ENCODE measurements at places on chromosomes 6 and 20.

- DNase-seq: no peak
Measured at GRCh38 chr6:37559501-37559900, 59.8 kb upstream of the CCDC167 start.

DNA sequence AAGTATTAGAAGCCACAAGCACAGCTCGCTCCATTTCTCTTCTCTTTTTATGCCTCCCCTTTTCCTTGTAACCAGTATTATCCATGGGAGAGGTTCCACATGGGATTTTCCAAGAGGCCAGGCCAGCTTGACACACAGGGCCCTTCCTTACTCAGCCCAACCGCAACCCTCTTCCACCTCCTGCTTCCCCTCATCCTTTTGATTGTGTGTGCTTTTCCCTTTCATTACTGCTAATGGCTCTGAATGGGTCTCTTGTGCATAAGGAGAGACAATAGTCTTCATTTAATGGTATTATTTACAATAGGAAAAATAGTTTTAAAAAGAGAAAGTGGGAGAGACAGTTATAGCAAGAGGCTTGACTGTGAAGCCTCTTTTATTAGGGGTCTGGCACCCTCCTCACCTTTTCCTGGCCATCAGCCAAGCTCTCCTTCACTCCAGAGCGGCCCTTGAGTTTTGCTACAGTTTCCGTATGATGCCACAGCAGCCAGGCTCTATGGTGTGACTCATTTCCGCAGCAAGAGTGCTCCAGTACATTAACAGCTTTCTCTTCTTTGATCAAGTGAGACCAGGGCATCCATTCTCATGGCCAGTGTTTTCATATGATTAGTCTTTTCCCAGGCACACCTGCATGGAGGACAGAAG lies 579.5 kb downstream of the TFAP2B start:
- DNase-seq: no peak

DNA sequence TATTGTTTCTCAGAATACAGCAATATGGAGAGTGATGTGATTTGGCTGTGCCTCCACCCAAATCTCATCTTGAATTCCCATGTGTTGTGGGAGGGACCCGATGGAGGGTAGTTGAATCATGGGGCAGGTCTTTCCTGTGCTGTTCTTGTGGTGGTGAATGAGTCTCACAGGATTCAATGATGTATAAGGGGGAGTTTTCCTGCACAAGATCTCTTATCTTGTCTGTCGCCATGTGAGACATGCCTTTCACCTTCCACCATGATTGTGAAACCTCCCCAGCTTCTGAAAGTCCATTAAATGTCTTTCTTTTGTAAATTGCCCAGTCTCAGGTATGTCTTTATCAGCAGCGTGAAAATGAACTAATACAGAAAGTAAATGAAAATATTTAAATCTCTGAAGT lies 234.8 kb upstream of the TENT5A start:
- no peak for DNase-seq

GRCh38 chr6:149201068-149201655 lies 116.3 kb upstream of the TAB2 start:
- DNase-seq: no peak

DNA sequence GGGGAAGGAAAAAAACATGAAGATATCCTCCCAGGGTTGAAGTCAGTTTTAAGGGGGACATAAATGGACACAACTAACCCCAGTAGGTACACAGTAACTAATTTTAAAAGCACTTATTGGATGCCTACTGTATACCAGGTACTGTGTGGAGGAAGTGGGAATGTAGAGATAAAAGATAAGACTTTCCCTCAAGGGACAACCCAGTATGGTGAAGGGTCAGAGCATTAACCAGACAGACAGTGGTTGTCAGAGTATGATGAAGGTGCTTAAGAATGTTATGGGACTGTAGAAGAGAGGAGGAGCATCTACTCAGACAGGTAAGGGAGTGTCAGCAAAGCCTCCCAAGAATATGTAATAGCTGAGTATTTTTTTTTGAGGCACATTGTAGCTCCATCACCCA lies 906 bp downstream of the ABCF1 start:
- no peak for DNase-seq

GRCh38 chr6:7138046-7138531 lies 30.3 kb downstream of the RREB1 start:
- DNase-seq: no peak

- DNase-seq: no peak
Measured at GRCh38 chr6:128554302-128554701, 33.9 kb upstream of the PTPRK start.

DNA sequence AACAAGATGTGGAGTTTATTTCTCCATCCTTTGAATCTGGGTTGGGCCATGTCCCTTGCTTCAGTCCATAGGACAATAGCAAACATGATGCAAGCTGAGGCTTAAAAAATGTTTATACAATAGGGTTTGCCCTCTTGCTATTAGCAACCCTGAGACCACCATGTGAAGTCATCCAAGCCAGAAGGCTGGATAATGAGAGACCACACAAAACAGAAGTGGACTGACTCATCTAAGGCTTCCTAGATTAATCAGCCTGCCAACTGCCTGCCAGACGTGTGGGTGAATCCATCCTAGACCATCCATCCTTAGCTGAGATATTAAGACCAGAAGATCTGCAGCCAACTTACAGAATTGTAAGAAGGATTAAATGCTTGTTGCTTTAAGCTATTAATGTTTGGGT lies 38.1 kb upstream of the ISM1 start:
- DNase-seq: no peak

GRCh38 chr6:15447546-15448267 lies 201.8 kb downstream of the JARID2 start:
- DNase-seq: no peak

GRCh38 chr6:37516076-37516919 lies 16.6 kb upstream of the CCDC167 start:
- no peak for DNase-seq

DNA sequence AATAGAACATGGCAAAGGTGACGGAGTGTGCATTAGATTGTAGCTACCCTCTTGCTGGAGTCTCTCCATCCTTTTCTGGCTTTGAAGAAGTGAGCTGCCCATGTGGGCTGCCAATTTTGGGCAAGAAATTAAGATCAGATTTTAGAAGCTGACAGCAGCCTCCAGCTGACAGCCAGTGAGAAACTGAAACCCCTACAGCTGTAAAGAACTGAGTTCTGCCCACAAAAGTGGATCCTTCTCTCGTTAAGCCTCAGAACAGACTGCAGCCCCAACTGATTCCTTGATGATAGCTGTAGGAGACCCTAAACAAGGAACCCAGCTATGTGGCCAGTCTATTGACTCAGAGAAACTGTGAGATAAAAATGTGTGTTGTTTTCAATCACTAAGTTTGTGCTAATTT lies 134.1 kb downstream of the CD109 start:
- no peak for DNase-seq

GRCh38 chr20:3326779-3327521 lies 80.5 kb downstream of the DNAAF9 start:
- DNase-seq: no peak

DNA sequence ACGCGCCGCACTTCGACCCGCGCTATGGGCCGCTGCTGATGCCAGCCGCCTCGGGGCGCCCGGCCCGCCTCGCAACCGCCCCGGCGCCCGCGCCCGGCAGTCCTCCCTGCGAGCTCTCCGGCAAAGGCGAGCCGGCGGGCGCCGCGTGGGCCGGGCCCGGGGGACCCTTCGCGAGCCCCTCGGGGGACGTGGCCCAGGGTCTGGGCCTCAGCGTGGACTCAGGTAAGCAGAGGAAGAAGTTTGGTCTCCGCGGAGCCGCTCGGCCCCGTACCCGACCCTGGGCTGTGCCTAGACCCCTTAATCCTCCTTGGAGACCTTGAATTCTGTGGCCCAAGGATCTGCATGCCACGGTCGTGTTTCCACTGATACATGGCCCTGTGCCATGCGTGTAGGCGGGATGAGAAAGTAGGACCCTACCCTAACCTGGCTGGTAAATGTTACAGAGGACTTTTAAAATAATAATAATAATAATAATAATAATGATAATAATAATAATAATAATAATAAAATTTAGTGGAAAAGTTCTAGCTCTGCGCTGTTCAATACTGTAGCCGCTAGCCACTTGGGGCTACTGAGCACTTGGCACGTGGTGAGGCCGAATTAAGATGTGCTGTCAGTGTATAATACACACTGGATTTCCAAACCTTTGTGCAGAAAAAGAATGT lies 5.6 kb downstream of the VGLL2 start:
- no peak for DNase-seq

- no peak for DNase-seq
Measured at GRCh38 chr6:21527731-21528130, 65.8 kb upstream of the SOX4 start.

- DNase-seq: no peak
Measured at GRCh38 chr20:37457921-37458320, 63.1 kb upstream of the NNAT start.

DNA sequence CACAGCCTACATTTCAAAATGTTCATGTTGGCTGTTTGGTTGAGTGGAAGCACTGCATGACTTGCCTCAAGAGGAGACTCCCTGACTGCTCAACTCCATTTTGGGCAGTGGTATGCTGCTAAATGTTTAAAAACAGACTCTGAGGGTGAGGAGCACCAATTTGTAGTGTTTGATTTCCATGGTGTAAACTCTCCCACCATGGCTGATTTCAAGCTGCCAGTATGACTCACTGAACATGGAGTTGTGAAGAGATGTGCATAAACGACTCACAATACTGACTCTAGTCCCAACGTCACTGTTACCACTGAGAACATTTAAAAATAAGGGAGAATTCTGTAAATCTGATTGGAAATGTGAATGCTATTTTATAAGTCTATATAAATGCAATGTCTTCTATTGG lies 70.4 kb downstream of the BACH2 start:
- DNase-seq: no peak

DNA sequence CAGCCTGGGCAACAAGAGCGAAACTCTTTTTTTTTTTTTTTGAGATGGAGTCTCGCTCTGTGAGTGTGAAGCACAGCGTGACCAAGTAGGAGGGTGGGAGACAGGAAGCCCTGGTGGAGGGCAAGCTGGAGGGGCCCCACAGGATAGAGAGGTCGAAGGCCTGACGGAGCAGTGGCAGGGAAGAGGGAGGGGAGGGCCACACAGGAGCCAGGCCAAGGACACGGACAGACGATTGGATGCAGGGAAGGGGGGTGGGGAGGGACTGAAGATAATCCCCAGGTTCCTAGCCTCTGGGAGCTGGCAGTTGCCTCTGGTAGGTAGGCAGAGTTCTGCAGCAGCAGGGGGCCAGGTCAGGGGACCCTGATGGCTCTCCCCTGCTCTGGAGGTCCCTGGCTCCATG lies 10.8 kb upstream of the GUCA1A start:
- DNase-seq: no peak

GRCh38 chr6:6931071-6932025 lies 176.4 kb upstream of the RREB1 start:
- no peak for DNase-seq

- no peak for DNase-seq
Measured at GRCh38 chr20:50398821-50399554, 111.2 kb upstream of the PTPN1 start.

GRCh38 chr6:137829641-137830083 lies 37.4 kb upstream of the TNFAIP3 start:
- DNase-seq: no peak

GRCh38 chr20:33549229-33549999 lies 59.5 kb downstream of the CBFA2T2 start:
- DNase-seq: no peak

DNA sequence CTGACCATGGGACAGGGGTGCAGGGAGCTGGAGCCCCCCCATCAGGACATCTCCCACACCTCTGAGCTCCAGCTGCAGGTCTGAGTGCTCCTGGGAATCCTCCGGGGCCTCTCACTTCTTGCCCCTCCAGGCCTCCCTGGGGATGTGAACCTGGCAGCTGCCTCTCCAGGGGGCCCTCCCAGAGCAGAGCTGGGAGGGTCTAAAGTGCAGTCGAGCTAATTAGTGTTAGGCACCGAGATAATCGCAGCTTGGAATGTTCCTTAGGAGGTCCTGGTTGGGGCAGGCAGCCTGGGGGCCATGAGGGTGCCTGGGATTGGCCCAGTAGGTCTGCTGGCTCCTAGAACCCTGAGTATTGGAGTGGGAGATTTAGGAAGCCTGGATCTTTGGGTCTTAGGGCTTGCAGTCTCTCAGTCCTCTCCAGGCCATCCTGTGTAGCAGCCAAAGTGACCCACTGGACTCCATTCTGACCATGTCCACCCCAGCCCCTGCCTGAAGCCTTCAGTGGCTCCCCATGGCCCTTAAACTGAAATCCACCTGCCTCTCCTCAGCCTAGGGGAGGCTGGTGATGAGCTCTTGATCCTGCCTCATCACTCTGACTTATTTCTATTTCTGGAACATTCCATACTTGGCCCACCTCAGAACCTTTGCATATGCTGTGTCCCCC lies 26.0 kb downstream of the CEBPB start:
- no peak for DNase-seq

DNA sequence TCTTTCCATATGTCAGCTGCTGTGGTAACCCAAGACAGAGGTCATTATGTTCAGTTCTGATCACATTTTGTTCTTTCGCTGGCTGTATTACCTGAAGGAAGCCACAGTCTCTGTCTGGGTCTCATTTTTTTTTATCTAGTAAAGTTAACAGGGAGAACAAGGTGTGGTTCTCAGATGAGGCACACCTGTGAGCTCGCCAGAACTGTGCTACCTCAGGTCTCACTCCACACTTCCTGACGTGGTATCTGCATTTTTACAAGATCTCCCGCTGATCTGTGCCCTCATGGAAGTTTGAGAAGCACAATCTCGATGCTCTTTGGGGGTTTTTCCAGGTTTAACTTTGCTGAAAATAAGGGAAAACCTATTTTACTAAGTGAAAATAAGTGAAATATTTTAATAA lies 169.5 kb upstream of the CENPW start:
- DNase-seq: no peak

DNA sequence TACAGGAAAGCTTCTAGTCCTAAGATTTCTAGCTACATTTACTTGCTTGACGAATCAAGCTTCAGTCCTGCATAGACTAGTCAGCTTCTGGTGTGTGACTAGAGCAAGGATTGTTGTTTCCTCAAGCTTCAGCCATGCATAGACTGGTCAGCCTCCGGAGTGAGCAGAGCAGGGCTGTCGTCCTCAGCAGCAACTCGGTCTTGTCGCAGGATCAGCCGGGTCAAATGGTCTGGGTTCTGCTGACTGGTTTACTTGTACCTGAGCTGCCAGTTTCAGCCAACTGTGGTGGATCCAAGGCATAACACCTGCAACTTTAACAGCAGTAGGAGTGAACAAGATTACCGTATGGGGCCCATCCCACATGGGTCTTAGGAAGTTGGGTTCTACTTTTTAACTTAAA lies 10.8 kb upstream of the GMPR start:
- no peak for DNase-seq

- no peak for DNase-seq
Measured at GRCh38 chr20:43731469-43731868, 4.7 kb upstream of the GTSF1L start.

- DNase-seq: no peak
Measured at GRCh38 chr6:110334423-110335180, 23.5 kb downstream of the METTL24 start.

- DNase-seq: no peak
Measured at GRCh38 chr6:149755300-149756260, 6.0 kb downstream of the PCMT1 start.

GRCh38 chr6:10552270-10552810 lies 31.2 kb downstream of the GCNT2 start:
- DNase-seq: no peak

- DNase-seq: no peak
Measured at GRCh38 chr20:8067082-8067481, 47.5 kb upstream of the TMX4 start.

- no peak for DNase-seq
Measured at GRCh38 chr20:53253668-53254067, 281.5 kb downstream of the TSHZ2 start.

Data from left renal cortex interstitium (tissue), 4 donors.